Neural crest cell (in vitro differentiated cells): ENCODE measurements at places on chromosomes 7 and 10.
A peak's percentile ranks its signal among the peaks of the same experiment; 100 is the strongest.

- DNase-seq = no peak
Measured at GRCh38 chr10:33406596-33406995, 72.1 kb upstream of the NRP1 start.

DNA sequence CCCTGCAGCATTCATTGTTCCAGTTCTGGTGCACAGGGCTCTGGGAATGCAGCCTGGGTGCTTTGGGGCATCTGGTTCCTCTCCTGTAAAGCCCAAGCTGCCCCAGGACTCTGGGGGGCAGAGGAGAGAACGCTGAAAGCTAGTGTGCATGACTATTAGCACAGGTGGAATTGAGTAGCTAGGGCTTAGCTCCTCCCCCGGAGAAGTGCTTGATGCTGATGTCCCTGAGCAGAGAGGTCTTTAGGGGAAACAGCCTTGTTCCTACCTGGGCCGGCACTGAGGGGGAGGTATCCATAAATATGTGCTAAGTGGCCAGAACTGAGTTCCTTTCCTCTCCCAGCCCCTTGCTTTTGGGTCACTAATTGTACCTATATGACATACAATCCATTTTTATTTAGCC, 3.9 kb downstream of the ADCY1 start:
- DNase-seq = no peak

GRCh38 chr10:27447540-27447939, 56.6 kb upstream of the RAB18 start:
- DNase-seq = no peak

DNA sequence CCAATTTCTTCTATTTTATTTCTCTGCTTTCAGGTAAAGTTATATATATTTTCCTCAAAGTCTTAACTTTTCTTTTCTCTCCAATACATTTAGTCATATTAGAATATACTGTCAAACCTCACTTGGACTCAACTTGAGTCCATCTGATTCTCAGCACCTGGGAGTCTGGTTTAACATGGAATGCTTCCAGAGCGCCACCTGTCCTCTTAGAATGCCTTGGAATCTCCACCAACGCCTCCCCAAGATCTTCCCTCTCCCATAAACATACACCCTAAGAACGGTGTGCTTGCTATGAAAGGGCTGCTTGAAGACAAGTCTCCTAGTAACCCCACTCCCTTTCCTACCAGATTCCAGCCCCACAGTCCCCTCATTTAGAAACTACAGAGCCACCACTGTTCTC, 229.1 kb upstream of the MKLN1 start:
- DNase-seq = no peak

GRCh38 chr10:5905854-5906507, 15.9 kb downstream of the FBH1 start:
- no peak for DNase-seq

DNA sequence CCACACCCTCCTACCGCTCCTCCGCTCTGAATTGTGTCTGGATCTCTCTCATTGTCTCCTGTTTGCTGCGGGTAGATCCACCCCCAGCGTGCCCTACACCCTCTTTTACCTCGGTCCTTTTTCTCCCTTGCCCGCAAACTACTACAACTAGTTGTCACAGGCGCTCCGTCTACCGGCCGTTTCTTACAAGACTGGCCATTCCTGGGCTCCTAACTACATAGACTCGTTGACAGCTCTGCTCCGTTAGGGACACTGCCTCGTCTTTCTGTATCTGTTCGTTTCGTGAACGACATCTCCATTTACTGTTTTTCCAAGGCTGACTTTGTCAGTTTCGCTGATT, 786 bp downstream of the TAF3 start:
- peak; percentile 13 for DNase-seq

DNA sequence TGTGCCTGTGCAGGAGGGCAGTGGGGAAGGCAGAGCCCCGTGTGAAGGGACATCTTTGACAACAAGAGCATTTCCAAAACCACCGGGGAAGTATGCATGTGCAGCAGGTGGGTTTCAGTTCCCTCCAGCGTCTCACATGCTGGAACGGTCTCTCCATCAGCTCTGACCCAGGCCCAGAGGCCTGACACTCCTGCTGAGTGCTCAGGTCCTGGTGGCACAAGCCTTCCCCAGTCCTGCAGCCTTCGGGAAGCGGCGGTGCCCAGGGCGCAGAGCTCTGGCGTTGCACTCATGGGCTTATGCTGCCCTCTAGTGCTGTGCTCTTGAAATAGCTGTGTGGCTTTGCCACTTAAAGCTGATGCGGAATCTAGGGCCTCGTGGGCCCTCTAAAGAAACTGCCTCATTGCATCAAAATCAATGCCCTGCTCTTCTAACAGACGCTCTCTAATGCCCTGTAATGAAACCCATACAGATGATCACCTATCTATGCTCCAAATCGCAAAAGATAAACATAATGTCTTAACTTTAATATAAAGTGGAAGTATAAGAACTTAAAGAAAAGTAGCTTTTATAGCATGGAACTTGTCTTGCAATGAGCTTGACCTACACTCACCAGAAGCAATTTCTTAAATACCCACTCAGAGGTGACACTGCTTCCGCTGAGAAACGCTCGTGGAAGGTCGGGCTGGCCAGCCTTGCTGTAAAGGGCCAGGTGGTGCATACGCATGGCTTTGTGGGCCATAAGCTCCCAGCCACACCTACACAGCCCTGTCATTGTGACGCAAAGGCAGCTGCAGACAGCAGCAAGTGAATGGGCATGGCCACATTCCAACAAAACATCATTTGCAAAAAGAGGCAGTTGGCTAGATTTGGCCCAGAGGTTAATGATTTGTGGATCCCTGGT, 38.6 kb downstream of the CLRN3 start:
- DNase-seq = peak; percentile 63

DNA sequence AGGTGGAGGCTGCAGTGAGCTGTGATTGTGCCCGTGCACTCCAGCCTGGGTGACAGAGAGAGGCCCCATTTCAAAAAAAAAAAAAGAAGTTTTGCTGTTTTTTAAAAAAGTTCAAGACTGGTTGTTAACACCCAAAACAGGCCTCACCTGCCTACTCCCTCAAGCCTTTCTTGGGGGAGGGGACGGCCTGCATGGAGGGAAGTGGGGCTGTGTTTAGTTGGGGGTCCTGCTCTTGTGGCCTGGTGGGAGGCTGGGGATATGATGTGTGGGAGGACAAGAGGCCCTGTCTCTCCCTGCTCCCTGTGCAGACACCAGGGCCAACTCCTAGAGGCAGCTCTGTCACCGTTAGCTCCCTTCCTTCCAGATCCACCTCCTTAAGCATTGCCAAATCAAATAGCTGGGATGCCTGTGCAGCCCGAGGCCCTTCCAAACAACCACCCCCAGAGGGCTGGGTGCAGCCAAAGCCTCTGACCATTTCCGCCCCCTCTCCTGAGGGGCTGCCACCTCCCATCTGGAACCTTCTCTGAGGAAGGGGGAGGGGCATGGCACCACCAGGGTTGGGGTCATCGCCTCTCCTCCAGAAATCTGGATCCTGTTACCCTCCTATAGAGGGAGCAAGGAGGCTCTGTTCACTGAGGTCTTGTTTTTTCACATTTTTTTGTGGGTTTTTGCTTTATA, 32.9 kb upstream of the ANKRD2 start:
- DNase-seq = no peak

GRCh38 chr10:17764142-17764541, 12.1 kb downstream of the TMEM236 start:
- no peak for DNase-seq

GRCh38 chr10:49080965-49081364, 34.4 kb downstream of the VSTM4 start:
- no peak for DNase-seq

- DNase-seq = peak; percentile 43
Measured at GRCh38 chr10:13528875-13529713, at the start of gene BEND7. TSS of gene BEND7 (minus strand) at chr10:13529014. CDS start at chr10:13528533, 481 bp downstream.

- no peak for DNase-seq
Measured at GRCh38 chr7:19369806-19370205, 224.6 kb upstream of the FERD3L start.

DNA sequence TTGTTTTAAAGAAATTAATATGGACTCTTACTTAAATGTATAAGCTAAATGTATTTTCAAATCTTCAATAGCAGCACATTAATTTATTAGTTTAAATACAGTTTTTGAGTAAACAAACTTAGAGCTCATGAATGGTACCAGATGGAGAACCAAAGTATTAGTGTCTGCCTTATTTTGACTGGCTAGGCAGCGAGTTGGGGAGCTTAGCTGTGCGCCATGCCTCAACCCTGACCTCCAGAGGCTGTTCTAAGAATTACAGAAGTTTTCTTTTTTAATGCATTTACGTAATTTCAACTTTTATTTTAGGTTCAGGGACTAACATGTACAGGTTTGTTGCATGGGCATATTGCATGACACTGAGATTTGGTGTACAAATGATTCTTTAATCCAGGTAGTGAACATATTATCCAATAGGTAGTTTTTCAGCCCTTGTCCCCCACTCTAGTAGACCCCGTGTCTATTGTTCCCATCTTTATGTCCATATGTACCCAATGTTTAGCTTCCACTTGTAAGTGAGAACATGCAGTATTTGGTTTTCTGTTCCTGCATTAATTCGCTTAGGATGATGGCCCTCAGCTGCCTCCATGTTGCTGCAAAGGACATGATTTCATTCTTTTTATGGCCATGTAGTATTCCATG, 166.8 kb downstream of the IQUB start:
- peak; percentile 25 for DNase-seq

- no peak for DNase-seq
Measured at GRCh38 chr10:132739225-132739613, 46.7 kb downstream of the NKX6-2 start.

- peak; percentile 20 for DNase-seq
Measured at GRCh38 chr10:116665541-116666125, 44.9 kb downstream of the PNLIPRP2 start.

- DNase-seq = no peak
Measured at GRCh38 chr10:97690133-97690532, 3.1 kb upstream of the AVPI1 start.

- DNase-seq = no peak
Measured at GRCh38 chr10:114064151-114065048, 20.7 kb downstream of the ADRB1 start.

DNA sequence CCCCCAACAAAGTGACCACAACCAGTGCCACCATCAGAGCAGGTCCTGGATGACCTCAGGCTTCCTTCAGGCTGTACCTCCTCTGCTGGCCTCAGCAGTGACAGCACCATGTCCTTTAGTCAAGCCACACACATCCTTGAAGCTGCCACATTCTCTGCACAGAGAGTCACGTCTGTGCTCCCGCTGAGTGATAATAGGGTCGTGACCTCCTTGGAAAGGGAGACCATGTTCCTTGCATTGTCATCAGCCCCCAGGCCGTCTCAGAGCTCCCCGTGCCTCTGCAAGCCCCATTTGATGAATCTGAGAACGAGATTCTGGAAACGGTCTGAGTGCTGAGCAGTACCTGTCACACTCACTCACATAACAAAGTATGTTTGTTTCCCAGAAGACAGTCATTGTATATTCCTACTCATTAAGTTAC, 106.5 kb upstream of the PRR15 start:
- DNase-seq = no peak

GRCh38 chr7:131015657-131015958, 281.6 kb upstream of the KLF14 start:
- no peak for DNase-seq

DNA sequence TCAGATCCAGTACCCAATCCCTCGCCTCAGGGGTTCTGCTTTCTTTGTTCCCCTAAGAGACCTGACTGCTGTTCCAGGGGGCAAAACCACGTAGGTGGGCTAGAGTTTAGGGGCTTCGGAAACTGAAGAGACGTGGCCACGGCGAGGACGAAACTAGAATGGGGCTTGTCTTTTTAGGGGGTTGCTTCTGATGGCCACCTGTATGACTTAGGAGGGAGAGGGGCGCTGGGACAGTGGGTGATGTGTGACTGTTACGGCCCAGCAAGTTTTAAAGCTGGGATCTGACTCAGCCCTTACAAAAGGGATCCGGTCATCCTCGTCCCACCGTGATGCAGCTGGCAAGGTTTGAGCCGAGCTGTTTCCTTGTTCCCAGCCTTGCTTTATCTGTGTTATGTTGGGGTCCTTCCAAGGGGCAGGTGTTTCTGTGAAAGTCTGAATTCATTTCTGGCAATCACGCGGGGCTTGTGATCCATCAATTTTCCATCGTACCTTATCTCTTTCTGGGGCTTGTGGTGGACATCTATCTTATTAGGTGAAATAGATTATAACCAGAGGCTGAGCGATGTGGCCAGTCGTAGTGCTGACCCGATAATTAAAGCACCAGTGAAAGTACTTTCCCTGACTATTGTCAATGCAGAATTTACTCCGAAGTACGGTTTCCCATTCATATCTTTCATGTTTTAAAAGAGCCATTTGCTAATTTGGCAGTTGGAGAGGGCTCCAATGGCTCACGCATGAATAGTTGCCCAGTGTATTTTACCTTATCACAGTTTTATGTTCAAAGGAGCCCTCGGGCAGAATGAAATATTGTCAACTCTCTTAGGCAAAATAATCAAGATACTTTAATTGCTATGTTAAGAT, 830 bp downstream of the MET start:
- DNase-seq = no peak

DNA sequence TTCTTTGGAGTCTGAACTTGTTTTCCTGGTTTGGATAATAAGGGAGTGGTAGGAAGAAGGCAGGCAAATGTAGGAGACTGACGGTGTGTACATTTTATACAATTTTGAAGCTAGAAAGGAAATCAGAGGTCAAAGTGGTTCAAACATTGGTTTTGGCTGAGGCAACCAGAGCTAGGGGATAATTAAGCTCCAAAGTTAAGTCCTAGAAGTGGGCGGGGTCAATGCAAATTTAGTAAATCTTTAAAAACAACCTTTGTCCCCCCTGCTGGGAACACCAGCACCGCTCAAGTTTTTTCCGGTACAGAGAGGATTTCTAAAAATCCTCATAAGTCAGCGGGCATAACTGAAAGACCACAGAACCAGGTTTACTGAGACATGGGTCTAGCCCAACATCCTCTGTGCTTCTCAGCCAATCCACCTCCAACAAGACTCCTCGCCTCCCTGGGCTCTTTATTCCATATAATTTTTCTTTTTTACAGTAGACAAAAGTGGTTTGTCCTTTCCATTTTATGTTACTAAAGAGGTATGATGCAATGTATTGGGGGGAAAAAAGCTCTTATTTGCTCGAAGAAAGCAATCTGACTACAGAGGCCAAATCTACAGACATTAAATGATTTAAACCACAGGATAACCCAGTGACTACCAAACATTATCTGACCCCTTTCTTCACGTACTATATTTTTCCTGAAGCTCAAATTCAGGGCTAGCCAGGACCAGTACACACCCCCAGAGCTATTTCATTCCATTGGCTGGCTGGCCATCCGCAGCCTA, 1.6 kb downstream of the GLUD1 start:
- DNase-seq = no peak

DNA sequence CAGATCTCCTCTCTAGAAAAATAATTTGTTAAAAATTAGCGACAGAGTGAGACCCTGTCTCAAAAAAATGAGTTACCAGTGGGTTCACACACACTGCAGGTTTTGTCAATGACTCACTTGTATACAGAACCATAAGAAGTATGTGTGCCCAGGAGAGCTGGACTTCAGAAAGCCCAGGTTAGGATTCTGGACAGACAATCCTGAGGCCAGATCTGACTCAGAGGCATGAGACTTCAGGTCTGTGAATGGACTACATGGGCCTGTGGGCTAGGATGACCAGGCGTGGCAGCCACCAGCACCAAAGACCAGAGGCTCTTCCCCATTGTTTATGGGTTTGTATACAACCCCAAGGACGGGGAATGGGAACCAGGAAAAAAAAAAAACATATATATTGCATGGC, 9.3 kb upstream of the ZNF438 start:
- no peak for DNase-seq
